ENCODE measurements at places on chromosomes 2 and 18.

DNA sequence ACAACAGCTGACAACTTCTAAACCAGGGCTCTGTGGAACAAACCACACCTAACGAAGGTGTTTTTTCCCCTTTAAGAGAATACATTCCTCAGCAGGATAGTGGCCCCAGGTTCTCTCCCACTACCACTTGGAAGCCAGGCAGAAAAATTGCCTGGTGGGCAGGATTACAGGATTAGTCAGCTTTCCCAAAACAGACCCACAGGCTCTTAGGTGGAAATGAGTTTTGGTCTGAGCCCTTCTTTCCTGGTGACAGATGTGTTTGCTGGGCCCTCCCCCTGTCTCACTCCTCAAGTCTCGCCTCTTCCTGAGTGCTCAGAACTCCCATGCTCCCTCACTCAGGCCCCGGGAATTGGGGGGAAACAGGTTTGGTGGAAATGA lies 139.4 kb upstream of the HAAO start:
- DNase-seq = no peak

GRCh38 chr2:119696005-119696404 lies 17.0 kb downstream of the TMEM177 start:
- DNase-seq = no peak

DNA sequence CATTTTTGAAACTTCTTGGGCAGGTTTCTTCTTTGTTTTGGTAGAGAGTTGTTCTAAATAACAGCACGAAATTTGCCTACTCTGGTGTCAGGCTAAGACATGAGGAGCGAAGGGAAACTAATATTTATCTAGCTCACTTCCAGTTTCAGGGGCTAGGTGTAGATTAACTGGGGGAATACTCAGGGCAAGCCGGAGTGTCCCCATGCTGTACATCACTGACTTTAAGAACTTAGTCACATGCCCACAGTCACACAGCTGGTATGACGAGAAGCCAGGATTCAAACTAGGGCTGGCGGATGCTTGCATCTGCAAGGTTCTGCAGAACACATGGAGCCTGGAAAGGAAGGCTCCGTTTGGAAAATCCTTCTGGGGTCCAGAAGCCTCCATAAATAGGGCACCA lies 133.3 kb downstream of the ALPK2 start:
- no peak for DNase-seq

DNA sequence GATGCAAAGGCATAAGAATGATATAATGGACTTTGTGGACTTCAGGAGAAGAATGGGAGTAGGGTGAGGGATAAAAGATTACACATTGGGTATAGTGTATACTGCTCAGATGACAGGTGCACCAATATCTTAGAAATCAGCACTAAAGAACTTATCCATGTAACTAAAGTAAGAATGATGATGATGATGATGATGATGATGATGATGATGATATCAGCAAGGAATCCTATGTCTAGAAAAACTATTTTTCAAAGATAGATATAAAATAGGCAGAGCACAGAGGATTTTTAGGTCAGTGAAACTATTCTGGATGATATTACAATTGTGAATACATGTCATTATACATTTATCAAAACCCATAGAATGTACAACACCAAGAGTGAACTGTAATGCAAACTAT lies 34.3 kb downstream of the NMS start:
- DNase-seq = no peak

DNA sequence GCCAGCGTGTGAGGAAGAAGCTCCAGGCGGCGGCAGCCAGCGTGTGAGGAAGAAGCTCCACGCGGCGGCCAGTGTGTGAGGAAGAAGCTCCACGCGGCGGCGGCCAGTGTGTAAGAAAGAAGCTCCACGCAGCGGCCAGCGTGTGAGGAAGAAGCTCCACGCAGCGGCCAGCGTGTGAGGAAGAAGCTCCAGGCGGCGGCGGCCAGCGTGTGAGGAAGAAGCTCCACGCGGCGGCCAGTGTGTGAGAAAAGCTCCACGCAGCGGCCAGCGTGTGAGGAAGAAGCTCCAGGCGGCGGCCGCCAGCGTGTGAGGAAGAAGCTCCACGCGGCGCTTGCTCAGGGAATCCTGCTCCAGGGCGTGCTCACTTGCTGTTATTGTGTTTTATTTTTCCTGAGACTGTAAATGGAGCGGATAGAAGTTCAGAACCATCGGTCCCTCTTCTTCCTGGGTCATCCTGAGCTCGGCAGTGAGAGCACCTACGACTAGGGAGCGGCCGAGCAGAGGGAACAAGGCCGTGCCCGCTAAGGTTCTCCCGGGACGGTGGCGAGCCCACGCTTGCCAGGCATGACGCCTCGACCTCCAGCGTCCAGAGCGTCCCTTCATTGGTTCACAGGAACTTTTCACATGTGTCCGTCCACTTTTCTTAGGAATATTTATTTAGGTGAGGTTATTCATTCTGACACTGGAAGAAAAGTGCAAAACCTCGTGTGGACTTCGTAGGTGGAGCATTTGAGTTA lies 94.2 kb downstream of the TMEM18 start:
- no peak for DNase-seq

DNA sequence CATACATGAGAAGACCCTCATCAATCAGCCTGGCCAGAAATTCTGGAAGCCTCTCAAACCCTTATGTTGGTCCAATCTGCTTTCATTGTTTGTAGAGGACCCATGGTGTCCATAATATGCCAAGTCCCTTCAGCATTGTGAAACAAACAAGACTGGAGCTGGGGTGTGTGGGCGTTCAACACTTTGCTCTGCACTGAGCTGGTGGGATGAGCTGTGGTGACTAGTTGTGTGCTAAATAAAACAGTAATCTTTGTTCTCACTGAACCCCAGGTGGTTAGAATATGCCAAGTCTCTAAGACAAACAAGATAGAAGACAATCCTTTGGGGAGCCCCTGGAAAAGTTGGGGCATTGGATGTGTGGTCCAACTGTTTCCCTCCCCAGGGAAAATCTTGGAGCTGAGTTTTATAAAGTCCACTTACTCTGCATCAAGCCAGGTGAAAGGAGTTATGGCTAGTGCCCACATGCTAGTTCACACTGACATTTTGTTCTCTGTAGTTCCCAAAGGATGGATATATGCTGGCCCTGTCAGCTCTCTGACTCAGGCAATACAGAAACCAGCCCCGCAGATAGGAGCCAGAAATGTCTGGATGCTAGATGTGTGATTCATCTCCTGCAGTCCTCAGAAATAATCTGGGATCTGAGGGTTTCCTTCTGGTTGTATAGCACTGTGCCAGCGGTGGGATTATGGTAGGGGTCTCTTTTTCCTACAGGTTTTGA lies 260.2 kb downstream of the TMX3 start:
- peak; percentile 88 for DNase-seq

GRCh38 chr18:67935638-67936037 lies 419.1 kb upstream of the DSEL start:
- DNase-seq = no peak

GRCh38 chr18:40917056-40917455 lies 1038.0 kb upstream of the PIK3C3 start:
- peak; percentile 23 for DNase-seq

- no peak for DNase-seq
Observed at GRCh38 chr2:230891509-230891908, 26.8 kb downstream of the ITM2C start.

DNA sequence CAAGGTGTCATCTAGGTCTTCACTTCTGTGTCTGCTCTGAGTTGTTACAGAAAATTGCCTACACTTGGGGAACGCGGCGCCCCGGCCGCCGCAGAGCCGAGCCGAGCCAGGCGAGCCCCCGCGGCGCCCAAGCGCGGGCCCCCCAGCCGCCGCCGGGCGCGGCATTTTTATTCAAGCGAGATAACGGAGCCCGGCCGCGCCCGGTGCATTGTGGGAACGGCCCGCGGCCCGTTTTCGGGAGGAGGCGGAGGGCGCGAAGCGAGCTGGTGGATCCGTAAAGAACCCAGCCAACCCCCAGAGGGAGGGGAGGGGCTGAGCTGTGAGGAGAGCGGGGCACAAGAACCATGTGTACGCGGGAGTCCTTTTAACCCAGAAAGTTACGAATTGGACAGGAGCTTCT lies 191.8 kb downstream of the FTCDNL1 start:
- peak; percentile 2 for DNase-seq

- DNase-seq = peak; percentile 41
Observed at GRCh38 chr2:73293534-73294171, at the start of gene EGR4. TSS of gene EGR4 (minus strand) at chr2:73293548. CDS start at chr2:73293317, 231 bp downstream.

- peak; percentile 74 for DNase-seq
Observed at GRCh38 chr2:215556979-215557378, 121.1 kb upstream of the FN1 start.

DNA sequence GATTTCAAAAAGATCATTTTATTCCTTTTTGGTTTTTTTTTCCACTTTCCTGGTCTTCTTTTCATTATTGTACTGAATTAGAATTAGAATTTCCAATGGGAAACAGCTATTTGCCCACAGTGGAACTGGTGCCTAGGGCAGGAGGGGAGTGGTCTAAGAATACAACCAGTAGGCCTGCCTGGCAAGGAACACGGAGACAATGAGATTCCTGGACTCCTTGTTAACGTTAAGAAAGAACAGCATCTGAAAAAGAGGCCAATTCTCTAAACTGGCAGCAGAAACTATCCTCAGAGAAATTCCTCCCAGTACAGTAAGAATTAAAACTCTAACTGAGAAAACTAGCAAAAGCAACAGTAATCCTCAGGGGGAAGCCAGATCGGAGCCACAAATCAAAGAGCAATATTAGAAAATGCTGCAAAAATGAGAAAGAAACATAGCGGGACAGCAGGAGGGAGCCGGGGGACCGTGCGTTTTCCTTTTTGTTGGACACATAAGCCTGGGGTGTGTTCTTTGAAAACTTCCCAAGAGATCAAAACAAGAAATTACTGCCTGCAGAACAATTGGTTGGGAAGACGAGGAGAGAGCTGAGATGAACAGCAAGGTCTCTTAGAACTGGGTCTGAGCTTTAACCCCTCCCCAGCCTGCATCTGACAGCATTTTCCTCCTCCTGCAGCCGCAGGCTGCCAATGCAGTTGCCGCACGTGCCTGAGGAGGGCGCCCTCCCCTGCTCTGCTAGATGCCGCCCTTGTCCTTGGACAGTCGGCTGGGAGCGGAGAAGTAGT lies 776.0 kb downstream of the TSN start:
- no peak for DNase-seq

DNA sequence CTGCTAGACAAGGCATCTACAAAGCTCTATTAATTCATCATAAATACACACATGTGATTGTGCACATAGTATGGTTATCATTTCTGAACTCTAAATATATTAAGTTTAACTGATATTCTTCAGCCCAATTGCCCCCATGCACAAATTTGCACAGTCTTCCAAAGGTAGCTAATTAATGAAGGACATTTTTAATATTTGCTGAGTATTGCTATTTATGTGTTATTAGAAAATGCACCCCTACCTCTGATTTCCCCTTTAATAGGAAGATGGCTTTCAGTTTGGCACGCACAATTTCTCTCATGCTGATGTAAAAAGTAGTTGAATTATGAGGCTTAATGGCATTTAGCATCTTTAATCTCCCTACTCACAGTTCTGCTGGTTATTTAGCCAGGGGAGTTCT lies 242.1 kb downstream of the DCC start:
- DNase-seq = no peak

All from amniotic epithelial cell (primary cell).